ENCODE measurements at places on chromosomes 13 and 19.
A peak's percentile ranks its signal among the peaks of the same experiment; 100 is the strongest.

DNA sequence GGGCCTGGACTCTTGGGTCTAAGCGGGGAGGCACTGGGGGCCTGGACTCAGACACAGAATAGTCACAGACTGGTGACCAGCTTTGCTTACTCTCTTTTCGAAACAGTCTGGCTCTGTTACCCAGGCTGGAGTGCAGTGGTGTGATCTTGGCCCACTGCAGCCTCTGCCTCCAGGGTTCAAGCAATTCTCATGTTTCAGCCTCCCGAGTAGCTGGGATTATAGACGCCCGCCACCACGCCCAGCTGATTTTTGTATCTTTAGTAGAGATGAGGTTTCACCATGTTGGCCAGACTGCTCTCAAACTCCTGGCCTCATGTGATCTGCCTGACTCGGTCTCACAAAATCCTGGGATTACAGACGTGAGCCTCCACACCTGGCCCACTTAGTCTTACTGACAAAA is 11.1 kb downstream of the MED25 start:
- no peak for DNase-seq

DNA sequence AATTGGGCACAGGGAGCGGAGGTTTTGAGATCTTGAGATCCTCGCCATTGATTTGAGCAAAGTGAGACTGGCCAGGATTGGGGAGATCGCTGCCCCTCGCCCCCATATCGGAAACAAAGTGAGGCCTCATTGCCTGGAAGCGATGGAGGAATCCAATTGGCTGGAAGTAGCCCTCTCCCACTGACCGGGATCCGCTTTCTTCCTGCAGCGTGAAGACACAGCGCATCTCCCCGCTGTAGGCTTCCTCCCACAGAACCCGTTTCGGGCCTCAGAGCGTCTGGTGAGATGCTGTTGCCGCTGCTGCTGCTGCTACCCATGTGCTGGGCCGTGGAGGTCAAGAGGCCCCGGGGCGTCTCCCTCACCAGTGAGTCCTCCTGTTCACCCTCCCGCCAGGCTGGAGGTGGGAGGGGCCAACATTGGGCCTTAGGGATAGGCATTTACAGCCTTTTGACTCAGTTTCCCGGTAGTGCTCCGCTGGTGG is 438 bp downstream of the PRKCSH start:
- DNase-seq, result no peak

GRCh38 chr13:99203601-99204579 is 3.2 kb downstream of the UBAC2 start:
- no peak for DNase-seq

- no peak for DNase-seq
Measured at GRCh38 chr13:28540612-28541011, 45.7 kb upstream of the FLT1 start.

GRCh38 chr19:55820037-55820436 is 11.8 kb downstream of the NLRP11 start:
- no peak for DNase-seq

- DNase-seq, result no peak
Measured at GRCh38 chr13:67408798-67409197, 178.7 kb upstream of the PCDH9 start.

DNA sequence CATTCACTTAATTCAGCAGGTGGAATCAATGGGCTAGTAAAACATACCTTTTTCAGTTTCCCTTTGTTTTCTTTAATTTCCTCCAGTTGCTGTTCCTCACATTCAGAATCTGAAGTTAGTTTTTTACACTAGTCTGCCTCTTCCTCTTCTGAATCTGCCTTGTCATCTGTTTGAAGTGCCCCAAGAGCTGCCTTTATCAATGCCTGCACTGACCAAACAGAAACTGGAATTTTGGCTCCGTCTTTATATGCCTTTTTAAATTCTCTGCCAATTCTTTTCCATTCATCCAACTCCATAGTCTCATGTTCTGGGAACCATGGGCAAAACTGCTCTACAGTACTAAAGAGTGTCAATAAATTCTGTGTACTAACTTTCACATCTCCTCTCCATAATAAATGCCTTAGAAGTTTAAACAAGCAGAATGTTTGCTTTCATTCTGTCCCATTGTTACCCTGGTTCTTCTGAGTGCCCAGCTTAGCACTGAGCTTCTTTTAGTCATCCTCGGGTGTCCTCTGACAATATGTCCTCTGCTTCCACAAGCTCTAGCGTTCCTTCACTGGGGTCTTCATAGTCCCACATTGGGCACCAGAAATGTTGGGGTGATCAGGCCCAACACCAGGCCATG is 154.2 kb downstream of the ZNF486 start:
- DNase-seq, result no peak

DNA sequence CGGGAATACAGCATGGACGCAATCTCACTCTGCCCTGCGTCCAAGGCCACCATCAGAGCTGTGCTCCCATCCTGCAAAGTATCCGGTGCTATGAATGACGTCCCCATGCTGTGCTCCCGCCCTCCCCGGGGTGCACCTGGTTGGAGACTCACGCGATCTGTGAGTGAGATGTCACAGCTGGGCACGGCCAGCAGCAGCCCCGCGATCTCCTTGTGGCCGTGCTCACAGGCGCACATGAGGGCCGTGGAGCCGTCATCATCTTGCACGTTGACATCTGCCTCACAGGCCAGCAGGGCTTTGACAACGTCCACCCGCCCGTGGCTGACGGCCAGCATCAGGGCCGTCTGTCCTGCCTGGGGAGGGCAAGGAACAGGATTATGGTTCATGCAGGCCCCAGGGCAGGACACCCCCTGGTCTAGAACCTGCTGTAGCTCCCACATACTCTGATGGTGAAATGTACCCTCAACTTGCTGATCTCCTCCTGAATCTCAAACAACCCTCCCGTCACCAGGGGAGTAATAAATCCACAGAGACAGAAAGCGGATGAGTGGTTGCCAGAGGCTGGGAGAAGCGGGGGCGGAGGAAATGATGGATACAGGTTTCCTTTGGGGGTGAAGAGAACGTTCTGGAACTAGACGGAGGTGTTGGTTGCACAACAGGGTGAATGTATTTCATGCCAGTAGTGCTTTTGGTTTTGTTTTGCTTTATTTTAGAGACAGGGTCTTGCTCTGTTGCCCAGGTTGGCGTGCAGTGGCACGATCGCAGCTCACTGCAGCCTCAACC is 14.5 kb upstream of the SPC24 start:
- no peak for DNase-seq

GRCh38 chr13:83100237-83100636 is 782.0 kb downstream of the SLITRK1 start:
- DNase-seq, result no peak

GRCh38 chr19:660793-661426 is 2.1 kb downstream of the RNF126 start:
- no peak for DNase-seq

DNA sequence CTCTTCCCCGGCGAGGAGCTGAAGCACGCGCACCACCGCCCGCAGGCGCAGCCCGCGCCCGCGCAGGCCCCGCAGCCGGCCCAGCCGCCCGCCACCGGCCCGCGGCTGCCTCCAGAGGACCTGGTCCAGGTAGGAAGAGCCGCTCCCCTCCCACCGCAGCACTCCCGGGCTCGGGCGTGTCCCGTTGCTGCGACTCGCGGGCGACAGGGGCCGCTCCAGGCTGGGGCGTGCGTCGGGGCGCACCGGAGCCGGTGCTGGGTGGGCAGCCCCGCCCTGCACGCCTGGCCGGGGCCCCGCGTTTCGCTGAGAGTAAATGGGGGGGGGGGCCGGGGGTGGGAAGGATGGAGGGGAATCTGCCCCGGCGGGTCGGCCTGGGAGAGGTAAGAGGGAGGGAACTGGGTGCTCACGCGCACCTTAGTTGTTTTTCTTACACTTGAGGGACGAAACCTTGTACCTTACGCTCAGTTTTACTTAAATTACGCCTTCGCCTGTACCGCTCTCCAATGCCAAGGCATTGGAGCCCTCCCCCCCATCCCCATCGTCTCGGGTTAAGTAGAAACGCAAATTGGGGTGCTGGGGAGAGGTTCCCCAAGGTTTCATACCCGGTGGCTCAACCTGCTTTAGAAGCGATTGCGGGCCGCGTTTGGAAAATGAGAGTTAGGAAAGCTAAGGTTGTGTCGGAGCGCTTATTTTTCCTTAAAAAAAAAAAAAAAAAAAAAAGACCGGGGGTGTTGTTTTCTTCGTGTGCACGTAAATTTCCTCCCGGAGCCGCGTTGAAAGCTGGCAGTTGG is 850 bp downstream of the KLF5 start:
- DNase-seq, result no peak

GRCh38 chr13:33195693-33196464 is 89.7 kb downstream of the STARD13 start:
- DNase-seq, result no peak

- no peak for DNase-seq
Measured at GRCh38 chr19:38012944-38013343, 105.9 kb downstream of the SIPA1L3 start.

- no peak for DNase-seq
Measured at GRCh38 chr19:570937-571565, 1.3 kb upstream of the BSG start.

GRCh38 chr13:33235564-33235963 is 50.0 kb downstream of the STARD13 start:
- no peak for DNase-seq

- no peak for DNase-seq
Measured at GRCh38 chr19:42325896-42326771, 699 bp downstream of the MEGF8 start.

DNA sequence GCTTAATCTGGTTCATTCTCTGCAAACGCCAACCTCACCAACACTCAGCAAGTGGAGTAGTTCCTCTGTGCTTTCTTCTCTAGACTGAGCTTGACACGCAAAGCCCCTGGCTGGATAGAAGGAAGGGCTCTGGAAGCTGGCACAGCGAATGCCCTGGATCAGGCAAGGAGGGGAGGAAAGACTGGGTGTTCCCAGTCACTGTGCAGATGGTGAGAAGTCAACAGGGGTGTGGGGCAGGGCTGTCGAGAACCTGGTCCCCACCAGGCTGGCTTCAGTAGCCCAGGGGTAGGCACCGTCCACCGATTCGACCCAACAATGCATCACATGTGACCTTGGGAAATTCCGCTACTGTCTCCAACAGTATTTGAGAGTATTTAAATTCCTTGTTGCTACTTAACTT is 65.5 kb downstream of the TSHZ3 start:
- DNase-seq, result peak; percentile 1

- peak; percentile 51 for DNase-seq
Measured at GRCh38 chr13:30872685-30873461, 33.2 kb upstream of the MEDAG start.

DNA sequence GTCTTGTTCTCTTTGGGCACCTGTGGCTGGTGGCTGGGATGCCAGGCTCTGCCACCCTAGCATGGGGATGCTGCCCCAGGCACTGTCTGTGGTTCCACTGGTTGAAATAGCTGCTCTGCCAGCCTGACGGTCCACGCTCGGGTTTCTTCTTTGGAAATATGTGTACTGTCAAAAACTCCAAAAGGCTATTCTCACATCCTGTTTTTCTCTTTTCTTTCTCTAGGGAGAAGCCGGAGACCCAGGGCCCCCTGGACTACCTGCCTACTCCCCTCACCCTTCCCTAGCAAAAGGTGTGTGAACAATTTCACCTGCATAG is 115.0 kb downstream of the RAB20 start:
- DNase-seq, result no peak

GRCh38 chr13:76512721-76513145 is 373.5 kb downstream of the KCTD12 start:
- DNase-seq, result no peak

DNA sequence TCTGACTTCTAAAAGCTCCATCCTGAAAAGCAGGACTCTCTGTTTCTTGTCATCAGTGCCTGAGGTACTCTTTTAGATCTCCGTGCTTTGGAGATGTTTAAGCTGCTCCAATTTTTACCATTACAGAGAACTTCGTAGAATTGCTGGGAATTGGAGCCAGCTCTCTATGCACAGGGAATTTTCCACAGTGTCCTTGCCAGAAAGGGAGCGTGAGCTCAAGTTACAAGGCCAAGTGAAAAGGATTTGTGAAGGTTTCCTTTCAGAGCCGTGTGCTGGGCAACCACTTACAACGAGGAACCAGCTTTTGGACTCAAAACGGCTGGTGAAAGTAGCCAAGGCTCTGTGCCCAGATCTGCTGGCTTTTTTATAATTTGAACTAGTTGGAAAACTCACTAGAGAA is 82.6 kb downstream of the NUFIP1 start:
- DNase-seq, result no peak

DNA sequence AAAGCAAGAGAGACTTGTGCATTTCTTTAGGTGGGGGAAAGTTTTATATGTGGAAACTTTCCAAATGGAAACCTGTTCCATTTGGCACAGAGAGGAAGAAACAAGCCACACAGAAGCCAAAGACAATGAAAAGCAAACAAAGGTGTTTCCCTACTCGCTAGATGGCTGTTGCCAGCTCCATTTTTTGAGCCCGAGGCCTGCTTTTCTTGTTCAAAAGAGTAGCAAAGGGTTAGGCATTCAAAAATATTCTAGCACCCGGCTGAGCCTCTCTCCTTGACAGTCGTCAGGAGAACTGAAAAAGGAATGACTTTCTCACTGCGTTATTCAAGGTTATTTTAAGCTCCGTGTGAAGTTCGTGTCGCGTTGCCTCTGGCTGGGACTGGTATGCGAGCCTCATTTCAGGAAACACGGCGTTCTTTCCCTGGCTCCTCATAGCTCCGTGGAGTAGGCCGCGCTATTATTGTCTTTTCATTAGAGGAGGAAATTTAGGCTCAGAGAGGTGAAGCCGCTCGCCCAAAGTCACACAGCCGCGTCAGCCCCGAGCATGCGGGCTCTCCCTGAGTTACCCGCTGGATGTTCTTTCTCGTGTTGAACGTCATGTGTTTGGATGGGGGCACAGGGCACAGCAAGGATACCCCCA is 7.6 kb downstream of the TRPM4 start:
- DNase-seq, result no peak

- no peak for DNase-seq
Measured at GRCh38 chr13:47480951-47481350, 520.1 kb downstream of the SUCLA2 start.

DNA sequence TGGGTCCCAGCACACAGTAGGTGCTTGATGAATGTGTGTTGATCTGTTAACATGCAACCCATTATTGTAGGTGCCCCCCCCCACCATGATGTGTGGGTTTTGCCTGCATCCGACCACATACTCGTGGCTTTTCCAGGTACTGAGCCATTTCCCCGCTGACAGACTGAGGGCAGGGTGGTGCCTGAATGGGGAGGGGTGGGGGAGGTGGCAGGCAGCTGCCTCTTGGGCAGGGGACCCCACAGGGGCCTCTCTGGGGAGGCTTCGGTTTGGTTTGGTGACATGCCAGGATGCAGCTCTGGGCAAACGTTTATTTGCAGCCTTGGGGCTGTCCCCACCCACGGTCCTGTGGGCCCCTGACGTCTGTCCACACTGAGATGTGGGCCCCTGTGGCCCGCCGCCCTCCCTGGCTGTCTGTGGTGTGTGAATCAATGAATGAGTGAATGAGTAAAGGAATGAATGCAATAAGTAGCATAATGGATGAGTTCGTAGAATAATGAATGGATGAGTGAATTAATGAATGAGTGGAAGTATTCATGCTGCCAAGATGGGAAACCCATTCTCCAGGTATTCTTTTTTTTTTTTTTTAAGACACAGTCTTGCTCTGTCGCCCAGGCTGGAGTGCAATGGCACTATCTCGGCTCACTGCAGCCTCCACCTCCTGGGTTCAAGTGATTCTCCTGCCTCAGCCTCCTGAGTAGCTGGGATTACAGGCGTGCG is 9.0 kb upstream of the JUND start:
- DNase-seq, result no peak

All from omental fat pad (tissue), 4 donors.